ENCODE measurements at places on chromosomes 1 and 21.

- peak; percentile 33 for DNase-seq
Measured at GRCh38 chr1:32215629-32216480, 6.3 kb downstream of the TMEM234 start.

GRCh38 chr1:15900662-15901279 is 53.3 kb downstream of the SPEN start:
- DNase-seq, result no peak

DNA sequence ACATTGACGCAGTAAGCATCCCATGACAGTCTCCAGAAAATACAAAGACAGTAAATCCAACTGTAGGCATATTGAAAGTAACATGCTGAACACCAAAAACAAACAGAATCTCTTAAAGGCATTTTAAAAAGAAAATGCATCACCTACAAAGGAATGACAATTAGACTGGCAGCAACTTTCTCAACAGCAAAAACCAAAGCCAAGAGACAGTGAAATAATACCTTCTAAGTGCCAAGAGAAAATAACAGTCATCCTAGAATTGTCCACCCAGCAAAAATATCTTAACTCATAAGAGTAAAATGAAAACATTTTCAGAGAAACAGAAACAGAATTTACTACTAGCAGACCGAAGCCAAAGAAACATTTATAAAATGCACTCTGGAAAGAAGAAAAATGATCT is 20.0 kb downstream of the CCDC185 start:
- DNase-seq, result no peak

DNA sequence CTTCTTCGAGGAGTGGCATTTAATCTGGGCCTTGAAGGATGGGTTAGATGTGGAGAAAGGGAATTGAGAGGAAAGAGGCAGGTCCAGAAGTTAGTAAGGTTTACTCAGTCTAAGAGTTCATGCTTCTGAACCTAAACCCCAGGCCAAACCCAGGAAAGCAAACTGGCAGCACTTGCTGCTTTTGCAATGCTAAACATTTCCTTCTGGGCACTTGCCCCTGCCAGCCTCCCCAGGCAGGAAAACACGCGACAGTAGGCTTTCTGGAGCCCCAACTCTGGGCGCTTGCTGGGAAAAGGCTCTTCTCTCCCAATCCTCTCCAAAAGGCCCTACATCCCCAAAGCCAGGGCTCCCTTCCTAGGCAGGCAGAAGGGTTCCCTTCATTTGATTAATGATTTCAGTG is 2.5 kb downstream of the OLFML2B start:
- no peak for DNase-seq

DNA sequence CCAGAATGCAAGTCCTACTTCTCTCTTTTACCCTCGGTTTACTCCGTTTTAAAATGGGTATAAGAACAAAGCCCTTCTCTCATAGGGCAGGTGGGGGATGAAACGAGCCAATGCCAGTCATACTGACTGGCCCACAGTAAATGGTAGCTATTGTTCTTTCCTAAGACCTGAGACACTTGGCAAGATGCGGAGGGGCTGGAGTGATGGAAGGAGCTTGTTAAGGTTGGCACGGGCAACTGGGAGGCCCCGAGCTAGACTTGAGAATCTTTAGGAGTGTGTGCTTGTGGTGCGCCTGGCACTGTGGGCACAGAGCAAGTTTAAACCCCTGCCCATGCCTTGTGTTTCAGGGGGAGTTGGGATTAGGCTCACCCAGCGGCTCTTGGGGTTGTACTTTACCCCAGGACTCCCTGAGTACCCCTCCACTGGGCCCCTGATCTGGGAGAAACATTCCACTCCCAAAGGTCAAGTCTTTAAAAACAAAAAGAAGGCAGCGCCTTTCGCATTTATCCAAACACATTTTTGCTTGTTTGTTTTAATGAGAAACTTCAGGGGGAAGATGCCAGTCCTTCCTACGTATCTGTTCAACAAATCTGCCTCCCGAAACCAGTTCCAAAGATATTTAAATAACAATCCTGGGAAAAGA is 240.6 kb upstream of the TMEM51 start:
- DNase-seq, result no peak

DNA sequence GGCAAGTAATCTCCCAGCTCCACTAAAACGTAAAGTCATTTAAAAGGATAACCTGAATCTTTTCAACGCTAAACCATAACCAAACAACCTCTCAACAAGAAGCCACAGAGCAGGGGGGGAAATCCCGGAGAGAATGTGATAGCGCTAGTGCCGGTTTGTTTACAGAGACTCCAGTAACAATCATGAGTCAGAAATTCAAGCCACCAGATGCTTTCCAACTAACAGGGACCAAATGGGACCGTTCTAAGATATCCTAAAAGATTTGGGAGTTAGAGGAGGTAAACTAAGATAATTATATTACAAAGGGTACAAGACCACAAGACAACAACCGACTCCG is 825 bp downstream of the DCAF8 start:
- peak; percentile 45 for DNase-seq

DNA sequence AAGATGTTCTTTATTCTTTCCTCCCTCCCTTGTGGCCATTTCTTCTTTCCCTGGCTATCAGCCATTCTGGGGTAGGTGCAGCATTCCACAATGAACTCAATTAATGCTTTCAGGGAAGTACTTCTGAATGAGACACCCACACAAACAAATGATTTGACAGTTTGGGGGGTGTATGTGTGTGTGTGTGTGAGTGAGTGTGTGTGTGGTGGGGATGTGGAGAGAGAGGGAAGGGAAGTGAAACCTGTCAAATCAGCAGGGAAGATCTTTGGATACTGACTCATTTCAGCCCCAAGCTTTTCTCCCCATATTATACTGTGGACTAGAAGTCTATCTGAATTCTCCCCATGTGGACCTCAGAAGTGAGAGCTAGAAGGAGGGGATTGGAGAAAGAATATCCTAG is 154.9 kb upstream of the CD34 start:
- DNase-seq, result no peak

DNA sequence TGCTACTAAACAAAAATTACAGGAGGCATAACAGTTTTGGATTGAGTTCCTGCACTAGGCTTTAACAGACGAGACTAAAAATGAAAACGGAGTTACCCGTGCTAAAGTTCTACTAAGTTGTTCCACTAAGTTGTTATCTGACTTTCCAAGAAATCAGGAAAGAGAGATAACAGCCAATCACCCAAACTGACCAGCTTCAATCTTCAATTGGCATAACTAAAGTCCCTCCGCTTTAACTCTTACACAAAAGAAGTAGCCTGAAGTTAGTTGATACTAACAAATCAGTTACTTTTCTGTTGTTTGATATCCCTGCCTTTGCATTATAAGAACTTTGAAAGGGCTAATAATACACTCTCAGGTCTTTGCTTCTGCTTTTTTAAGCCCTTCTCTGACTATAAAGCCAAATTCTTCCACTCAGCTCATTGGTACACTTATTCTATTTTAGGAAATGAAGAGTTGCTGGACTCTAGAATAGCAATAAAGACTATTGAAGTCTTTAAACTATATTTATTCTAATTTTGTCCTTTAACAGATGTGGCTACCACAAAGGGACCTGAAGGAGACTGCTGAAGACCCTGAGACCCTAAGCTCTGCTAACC is 61.3 kb downstream of the TESK2 start:
- no peak for DNase-seq

- DNase-seq, result no peak
Measured at GRCh38 chr21:36852864-36853263, 113.6 kb downstream of the HLCS start.

GRCh38 chr1:61082311-61083012 is at the start of gene NFIA:
NFIA (plus strand) TSS chr1:61082561.
- DNase-seq, result no peak

DNA sequence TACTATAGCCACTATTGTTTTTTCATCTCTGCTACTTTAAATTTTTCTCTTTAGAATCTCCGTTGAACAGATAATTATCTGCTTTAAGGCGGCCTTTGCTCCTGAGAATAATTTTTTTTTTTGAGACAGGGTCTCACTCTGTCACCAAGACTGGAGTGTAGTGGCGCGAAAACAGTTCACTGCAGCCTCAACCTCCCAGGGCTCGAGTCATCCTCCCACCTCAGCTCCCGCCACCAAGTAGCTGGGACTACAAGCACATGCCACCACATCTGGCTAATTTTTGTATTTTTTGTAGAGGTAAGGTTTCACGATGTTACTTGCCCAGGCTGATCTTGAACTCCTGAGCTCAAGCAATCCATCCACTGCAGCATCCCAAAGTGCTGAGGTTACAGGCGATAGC is 28.6 kb downstream of the TRIT1 start:
- no peak for DNase-seq

DNA sequence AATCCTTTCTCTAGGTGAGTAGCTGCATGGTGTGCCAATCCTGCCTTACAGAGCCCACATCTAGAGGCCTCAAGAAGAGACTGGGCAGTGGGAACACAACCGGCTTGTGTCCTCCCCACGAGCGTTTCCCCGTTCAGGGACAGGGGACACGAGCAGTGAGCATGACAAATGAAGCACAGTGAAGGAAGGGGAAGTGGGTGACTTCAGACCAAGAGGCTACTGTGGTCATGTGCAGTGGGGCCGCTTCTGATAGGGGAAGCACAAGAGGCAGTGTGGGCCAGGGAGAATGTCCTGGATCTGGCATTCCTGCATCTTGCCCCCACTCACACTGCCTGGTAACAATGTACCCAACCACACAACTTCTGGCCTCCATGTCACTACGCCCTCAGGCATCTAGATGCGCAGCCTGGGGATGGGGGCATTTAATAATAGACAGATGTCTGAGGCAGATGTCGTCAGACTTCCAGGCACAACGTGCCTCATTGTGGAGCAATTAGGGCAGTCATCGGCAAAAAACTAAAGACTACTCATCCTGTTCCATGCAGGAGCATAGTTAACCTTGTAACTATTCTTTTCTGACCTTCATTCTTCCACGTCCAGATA is 155.6 kb upstream of the NBPF11 start:
- DNase-seq, result no peak

DNA sequence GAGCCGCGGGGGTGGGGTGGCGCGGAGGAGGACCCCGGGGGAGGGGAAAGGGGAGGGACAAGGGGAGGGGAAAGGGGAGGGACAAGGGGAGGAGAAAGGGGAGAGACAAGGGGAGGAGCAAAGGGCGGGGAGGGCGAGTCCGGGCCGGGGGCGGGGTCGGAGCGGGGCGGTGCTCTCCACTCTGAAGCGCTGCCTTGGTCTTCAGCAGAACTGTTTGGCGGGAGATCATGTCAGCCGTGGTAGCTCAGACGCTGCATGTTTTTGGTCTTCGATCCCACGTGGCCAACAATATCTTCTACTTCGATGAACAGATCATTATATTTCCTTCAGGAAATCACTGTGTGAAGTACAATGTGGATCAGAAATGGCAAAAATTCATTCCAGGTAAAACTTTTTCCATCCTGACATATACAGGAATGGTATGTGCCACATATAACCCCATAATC is 420 bp downstream of the CFAP57 start:
- DNase-seq, result peak; percentile 67

DNA sequence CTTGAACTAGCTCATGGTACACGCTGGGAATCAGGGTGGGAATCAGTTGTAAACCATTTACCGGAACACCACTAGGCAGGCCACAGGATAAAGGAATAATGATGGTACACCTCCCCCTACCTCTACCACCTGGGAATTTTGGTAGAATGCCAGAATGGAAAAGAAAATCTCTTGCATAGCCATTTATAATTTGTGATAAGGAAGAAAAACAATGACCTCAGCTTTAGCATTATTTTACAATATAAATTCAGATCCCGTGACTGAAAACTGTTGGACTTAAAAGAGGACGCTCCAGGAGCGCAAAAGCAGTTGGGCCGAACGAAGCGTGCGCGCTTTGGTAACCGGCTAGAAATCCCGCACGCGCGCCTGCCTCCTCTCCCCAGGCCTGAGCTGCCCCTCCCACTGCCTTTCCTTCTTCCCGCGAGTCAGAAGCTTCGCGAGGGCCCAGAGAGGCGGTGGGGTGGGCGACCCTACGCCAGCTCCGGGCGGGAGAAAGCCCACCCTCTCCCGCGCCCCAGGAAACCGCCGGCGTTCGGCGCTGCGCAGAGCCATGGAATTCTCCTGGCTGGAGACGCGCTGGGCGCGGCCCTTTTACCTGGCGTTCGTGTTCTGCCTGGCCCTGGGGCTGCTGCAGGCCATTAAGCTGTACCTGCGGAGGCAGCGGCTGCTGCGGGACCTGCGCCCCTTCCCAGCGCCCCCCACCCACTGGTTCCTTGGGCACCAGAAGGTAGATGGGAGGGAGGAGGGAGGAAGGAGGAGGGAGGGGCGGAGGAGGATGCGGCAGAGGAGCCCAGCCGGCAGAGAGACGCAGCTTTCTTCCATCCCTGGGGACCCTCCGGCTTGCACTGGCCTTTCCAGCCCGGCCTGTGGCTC is at the start of gene CYP4X1:
CYP4X1 (plus strand) TSS at position 402 of the 873 bp plus-strand sequence; CDS start at position 551, 149 bp downstream.
- DNase-seq, result no peak

GRCh38 chr1:235919833-235920441 is 53.2 kb upstream of the LYST start:
- no peak for DNase-seq

DNA sequence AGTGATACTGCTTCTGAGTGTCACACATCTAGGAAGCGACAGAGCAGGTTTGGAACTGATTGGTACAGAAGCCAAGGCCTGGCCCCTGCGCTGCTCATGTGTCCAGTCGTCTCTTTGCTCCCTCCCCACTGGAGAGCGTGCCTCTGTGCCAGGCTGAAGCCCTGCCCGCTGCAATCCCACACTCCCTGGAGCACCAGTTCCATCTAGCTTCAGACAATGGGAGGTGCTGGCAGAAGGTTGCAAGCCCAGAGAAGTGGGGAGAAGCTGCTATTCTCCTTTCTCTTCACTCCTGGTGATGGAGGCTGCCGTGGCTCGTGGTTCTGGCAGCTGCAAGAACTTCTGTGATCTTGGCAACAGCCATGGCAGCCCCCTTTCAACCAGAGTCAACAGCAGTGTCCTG is 250.9 kb downstream of the MATN1 start:
- no peak for DNase-seq

DNA sequence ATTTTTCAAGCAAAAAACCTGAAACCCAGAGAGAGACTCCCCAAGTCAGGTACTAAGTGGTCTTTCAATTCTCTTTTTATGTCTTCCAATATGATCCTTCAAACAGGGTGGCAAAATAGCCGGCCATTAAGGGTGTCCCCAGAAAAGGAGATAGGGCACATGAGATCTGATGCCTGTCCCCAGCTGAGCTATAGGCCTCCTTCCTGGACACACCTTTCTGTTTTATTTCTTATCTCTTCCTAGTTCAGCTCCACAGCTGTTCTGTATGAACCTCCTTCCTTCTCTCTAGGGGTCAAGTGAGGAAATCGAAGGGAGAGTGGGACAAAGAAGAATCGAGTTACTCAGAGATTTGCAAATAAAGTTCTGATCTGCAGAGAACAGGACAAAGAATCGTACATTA is 112.4 kb upstream of the ATP1A1 start:
- no peak for DNase-seq

Data from stimulated activated CD4-positive, alpha-beta T cell treated with anti-CD3 and anti-CD28 coated beads, TNF-alpha, amount 100 ng/mL, for 1 hour (primary cell).